Dorsolateral prefrontal cortex (tissue), 122 donors: ENCODE measurements at places on chromosomes 2 and 18.

GRCh38 chr2:186349508-186349907, 136.6 kb upstream of the ZC3H15 start:
- DNase-seq: no peak

DNA sequence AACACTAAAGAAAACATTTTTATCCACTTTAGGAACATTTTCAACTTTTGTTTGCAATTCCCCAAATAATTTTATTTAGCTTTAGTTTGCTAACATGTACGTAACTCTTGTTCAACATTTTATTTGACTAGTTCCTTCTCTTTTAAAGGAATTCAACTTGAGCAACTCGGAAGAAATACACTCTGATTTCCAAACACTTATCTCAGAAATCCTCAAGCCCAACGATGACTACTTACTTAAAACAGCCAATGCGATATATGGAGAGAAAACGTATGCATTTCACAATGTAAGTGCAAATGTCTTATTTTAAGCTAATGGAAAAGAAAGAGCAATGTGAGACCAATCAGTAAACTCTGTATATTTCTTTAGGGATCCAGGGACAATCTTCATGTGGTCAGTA, 10.1 kb downstream of the SERPINB10 start:
- no peak for DNase-seq

DNA sequence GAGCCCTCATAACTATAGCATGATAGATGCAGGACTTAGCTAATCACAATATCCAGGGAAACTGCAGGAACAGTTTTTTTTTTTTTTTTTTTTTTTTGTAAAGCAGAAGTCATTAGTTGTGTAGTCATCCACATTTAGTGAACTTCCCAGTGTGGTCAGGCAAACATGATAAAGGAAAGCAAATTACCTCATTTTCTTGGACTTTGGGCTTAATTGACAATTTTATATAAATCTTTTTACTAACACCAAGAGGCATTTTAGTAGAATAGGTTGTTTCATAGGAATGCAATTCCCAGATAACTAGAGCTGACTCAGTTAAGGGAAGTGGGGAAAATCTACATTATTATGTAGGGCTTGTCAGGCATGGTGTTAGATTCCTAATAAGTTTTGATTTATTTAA, 142.7 kb upstream of the GCFC2 start:
- no peak for DNase-seq

GRCh38 chr18:23213200-23213599, 77.9 kb downstream of the CABLES1 start:
- no peak for DNase-seq

- DNase-seq: no peak
Measured at GRCh38 chr2:181916726-181917718, 25.5 kb downstream of the ITPRID2 start.

DNA sequence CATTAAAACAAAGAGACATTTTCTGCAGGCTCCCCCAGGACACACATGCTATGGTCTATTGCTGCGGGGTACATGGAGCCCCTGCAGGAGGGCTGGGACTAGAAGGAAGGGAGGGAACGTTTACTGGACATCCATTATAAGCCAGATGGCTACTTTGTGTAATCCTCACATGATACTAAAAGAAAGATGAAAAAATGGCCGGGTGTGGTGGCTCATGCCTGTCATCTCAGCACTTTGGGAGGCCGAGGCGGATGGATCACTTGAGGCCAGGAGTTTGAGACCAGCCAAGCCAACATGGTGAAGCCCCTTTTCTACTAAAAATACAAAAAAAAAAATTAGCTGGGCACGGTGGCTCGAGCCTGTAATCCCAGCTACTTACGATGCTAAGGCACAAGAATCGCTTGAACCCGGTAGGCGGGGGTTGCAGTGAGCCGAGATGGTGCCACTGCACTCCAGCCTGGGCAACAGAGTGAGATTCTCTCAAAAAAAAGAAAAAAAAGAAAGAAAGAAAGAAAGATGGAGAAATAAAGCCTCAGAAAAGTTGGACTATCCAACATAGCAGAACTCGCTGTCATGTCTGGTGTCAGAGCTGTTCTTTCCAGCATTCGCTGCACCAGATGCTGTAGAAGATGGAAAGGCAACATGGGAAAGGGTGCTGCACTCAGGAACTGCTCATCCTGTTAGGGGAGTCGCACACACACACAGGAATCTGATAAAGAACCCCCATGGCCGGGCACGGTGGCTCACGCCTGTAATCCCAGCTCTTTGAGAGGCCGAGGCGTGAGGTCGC, 7.8 kb upstream of the MYCN start:
- DNase-seq: no peak

DNA sequence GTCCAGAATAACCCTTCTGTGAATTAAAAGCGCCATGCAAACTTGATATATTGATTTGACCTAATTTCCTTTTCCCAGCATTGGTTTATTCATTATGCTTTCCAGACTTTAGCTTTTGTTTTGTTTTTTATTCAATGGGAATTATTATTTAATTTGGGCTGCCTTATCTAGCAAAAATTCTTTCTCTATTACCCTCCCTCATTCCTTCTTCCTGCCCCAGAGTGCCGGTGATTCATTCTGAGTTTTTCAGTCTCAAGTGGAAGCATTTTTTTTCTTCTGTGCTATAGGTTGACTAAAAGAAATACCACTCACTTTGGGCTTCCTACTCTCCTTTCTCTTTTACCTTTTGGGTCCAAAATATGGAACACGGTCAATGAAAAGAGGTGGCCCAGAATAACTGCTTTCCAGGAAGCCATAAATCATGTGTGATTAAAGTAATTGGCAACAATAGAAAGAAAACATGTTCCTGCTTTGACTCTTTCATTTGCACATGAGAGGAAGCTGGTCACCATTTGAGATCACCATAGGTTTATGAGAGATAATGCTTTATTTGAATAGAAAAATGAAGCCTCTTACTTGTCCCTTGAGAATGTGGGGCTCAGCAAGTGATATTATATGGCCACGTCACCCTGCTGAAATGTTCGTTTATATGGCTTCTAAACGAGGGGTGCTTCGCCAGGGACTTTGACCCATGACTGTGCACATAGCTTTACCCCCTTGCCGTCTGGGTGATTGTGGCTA, 422.8 kb upstream of the ZEB2 start:
- DNase-seq: no peak

GRCh38 chr2:10720306-10720705, 1.1 kb upstream of the ATP6V1C2 start:
- no peak for DNase-seq

GRCh38 chr2:107338571-107338970, 452.6 kb upstream of the ST6GAL2 start:
- no peak for DNase-seq

GRCh38 chr2:137638932-137639331, 325.3 kb upstream of the HNMT start:
- DNase-seq: no peak

DNA sequence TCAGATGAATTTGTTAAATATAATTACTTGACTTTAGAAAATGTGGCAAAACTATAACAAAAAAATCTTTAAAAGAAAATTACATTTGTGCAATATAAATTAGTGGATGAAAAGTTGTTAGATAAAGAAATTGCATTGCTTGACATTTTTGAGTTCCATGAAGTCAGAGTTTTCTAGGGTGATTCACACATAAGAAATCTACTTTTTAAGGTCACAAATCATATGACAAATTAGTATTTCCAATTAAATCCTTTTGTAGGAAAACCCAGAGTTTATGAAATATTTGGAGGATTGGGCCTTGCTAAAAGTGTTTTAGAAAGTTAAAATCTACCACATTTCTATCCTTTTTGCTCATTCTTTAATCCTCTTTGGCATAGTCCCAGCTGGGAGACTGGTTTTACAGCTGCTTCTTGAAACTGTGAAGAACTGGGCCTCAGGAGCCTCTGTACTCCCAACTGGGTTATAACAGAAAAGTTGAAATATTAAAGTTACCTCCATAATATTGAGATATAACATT, 289.2 kb downstream of the LRRTM4 start:
- DNase-seq: no peak

GRCh38 chr2:11598228-11598731, 64.4 kb downstream of the GREB1 start:
- no peak for DNase-seq

DNA sequence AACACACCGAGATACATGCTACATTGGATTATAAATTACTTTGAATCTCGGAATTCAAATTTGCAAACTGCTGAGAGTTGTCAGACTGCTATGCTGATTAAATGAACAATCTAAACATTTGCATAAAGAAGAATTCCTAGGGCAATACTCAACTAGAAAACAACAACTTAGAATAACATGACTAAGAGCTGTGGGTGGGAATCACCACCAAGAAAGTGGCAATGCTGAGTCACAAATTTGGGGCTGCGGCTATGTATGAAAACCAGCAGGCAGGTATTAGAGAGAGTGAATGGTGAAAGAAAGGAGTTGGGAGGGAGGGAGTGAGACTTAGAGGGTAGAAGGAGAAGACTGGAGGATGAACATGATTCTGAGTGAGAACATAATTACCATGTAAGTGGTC, 559.5 kb downstream of the PIK3C3 start:
- no peak for DNase-seq

DNA sequence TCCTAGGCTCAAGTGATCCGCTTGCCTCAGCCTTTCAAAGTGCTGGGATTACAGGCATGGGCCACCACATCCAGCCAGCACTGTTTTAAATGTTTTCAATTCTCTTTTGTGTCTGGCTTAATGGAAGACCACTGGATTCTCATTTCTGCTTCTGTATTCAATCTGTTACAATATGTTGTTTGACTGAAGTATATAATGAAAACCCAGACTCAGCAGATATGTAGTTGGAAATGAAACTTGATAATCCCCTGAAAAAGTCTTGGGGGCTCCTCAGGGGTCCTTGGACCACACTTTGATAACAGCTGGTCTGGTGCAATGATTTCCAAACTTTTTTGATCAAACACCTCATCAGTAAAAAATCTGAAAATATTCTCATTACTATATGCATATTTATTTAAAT, 132.7 kb downstream of the ATAD2B start:
- no peak for DNase-seq

DNA sequence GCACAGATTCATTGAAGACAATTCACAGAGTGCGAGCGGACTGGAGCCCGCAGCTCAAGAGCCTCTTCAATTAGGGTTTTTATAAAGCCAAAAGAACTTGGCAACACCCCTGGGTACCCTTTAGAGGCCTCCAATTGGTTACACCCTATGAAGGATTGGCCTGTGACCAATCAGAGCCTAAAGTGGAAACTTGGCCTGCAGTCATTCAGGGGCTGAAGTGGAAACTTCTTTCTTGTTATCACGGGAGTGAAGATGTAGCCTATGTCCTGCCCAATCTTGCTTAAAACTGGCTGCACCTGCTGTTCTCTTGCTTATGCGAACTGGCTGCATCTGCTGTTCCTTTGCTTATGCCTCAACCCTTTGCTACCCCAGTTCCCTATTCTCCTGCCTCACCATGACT, 1.8 kb upstream of the HJURP start:
- DNase-seq: no peak
